ENCODE measurements at places on chromosomes 7 and 10. TPM values are rescaled to one million over a fixed set of nuclear protein-coding genes. Genes with fewer than 3 reads are reported as not detected.

The BAIAP2L1 gene
- total RNA-seq = 36.5 TPM

The OR6B1 gene
- not detected for total RNA-seq

The MLXIPL gene
- total RNA-seq = 4.6 TPM

The CTAGE4 gene
- total RNA-seq = 4.0 TPM

The CYP2E1 gene
- 2.9 TPM for total RNA-seq

The PIK3CG gene
- 5.3 TPM for total RNA-seq

The GRID2IP gene
- 2.6 TPM for total RNA-seq

The CLRN3 gene
- not detected for total RNA-seq

The RNLS gene
- 20.8 TPM for total RNA-seq

The GIMAP5 gene
- 19.2 TPM for total RNA-seq

The TMEM130 gene
- total RNA-seq = 1.6 TPM

The KCP gene
- 14.5 TPM for total RNA-seq

The ASB10 gene
- not detected for total RNA-seq

The CUBN gene
- total RNA-seq = 2.4 TPM

The NRCAM gene
- total RNA-seq = 3.6 TPM

The PTN gene
- 8.3 TPM for total RNA-seq

The NPTX2 gene
- 12.5 TPM for total RNA-seq

The MARCHF5 gene
- 34.2 TPM for total RNA-seq

The LHFPL3 gene
- not detected for total RNA-seq

The MSMB gene
- total RNA-seq = not detected

The RAPGEF5 gene
- 56.9 TPM for total RNA-seq

The ZNF239 gene
- total RNA-seq = 14.6 TPM

The NEUROD6 gene
- not detected for total RNA-seq

The MAPK8 gene
- 49.3 TPM for total RNA-seq

The VTI1A gene
- total RNA-seq = 50.4 TPM

The CCDC172 gene
- not detected for total RNA-seq

The ABCC2 gene
- total RNA-seq = 1.5 TPM

The IDI2 gene
- not detected for total RNA-seq

The CLDN12 gene
- total RNA-seq = 28.5 TPM

The MALRD1 gene
- 2.3 TPM for total RNA-seq

The PLA2G12B gene
- not detected for total RNA-seq

The ABCA13 gene
- total RNA-seq = 5.2 TPM

The SHH gene
- 23.2 TPM for total RNA-seq

The PIP gene
- not detected for total RNA-seq

The SPAM1 gene
- not detected for total RNA-seq

The MDFIC gene
- 35.3 TPM for total RNA-seq

The KCND2 gene
- 4.9 TPM for total RNA-seq

The KLLN gene
- 2.1 TPM for total RNA-seq

The TCAF2 gene
- total RNA-seq = 14.3 TPM

The TBX20 gene
- not detected for total RNA-seq

The TMEM139 gene
- 34.0 TPM for total RNA-seq

The BRAT1 gene
- total RNA-seq = 24.0 TPM

The TRIM50 gene
- not detected for total RNA-seq

The CISD1 gene
- 23.2 TPM for total RNA-seq

The TUBB8 gene
- total RNA-seq = 0.78 TPM
